ENCODE measurements at places on chromosomes 13 and 19.

- no peak for DNase-seq
Measured at GRCh38 chr13:70960841-70961443, 852.7 kb upstream of the KLHL1 start.

DNA sequence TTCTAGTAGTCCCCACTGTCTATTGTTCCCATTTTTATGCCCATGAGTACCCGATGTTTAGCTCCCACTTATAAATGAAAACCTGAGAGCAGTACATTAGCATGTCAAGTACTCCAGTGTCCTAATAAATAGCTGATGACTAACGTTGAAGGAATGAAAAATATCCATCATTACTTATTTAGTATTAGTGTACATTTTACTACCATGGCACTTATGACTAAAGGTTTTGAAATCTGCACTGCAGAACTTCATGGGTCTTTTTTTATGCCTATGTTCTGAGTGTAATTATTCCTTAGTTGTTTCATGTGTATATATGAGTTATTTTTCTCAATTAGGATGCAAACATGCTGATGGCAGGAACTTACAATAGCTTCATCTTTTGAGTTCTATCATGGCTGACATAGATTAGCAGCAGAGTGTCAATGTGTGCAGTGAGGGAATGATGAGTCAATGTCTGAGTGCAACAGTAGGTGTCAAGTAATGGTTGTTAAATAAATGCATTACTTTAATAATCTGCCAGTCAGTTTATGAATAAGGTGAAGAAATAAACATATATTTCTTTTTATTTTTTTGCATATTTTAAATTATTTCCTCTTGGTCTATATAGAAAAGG is 188.4 kb downstream of the ITGBL1 start:
- DNase-seq, result no peak

GRCh38 chr13:99506634-99507033 is 5.4 kb downstream of the TM9SF2 start:
- DNase-seq, result no peak

DNA sequence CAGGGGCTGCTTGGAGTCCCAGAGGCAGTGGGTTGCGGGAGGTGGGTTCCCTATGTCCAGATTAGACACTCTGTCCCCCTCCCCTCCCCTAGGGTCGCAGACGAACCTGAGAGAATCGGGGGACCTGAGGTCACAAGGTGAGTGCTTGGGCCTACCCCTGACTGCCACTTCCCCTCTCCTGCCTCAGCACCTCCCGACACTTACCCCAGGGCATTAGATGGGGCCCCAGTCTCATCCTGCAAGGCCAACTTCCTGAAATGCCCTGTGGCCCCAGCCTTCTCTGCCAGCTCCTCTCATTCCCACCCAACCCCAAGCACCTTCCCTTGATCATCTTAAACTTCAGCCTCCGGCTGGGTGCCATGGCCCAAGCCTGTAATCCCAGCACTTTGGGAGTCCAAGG is 23.0 kb downstream of the CKM start:
- no peak for DNase-seq

- DNase-seq, result no peak
Measured at GRCh38 chr13:114027826-114028225, 54.0 kb upstream of the C13orf46 start.

GRCh38 chr19:45419396-45419795 is 4.3 kb downstream of the ERCC1 start:
- DNase-seq, result no peak

Measured in stimulated activated CD4-positive, alpha-beta T cell treated with anti-CD3 and anti-CD28 coated beads, Interleukin-2, amount 100 ng/mL, for 4 hours (primary cell).